Mesothelial cell of epicardium (in vitro differentiated cells): ENCODE measurements at places on chromosomes 7 and 10. TPM values are rescaled to one million over a fixed set of nuclear protein-coding genes. Genes with fewer than 3 reads are reported as not detected.

GRCh38 chr7:33495207-33495606 is 365.8 kb downstream of the BBS9 start:
- DNase-seq, result no peak

- no peak for DNase-seq
Observed at GRCh38 chr7:101162551-101163278, 2.7 kb downstream of the VGF start.

GRCh38 chr10:31340343-31340742 is 21.3 kb downstream of the ZEB1 start:
- no peak for DNase-seq

DNA sequence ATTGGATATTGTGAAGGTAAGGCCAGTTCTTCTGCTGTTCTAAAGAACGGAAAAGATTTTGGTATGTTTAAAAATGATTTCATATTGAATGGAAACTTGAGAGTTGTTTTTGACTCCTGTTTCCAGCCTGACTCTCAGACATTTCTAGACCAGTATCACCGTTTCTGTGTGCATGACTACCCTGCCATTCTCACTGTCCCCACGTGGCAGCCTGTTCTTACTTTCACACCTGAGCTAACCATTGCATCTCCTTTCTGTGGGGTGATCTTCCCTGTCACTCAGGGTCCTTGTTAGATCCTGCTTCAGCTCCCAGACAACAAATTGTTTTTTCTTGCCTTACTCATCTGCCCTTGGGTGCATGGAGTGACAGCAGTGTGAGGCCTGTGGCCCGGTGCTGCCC is 38.9 kb downstream of the GLRX3 start:
- DNase-seq, result no peak

DDX50 gene
- total RNA-seq, result 48.9 to 51.1 TPM (median 48.9 TPM) in 3 replicates
